ENCODE measurements at places on chromosomes 7 and 10.

DNA sequence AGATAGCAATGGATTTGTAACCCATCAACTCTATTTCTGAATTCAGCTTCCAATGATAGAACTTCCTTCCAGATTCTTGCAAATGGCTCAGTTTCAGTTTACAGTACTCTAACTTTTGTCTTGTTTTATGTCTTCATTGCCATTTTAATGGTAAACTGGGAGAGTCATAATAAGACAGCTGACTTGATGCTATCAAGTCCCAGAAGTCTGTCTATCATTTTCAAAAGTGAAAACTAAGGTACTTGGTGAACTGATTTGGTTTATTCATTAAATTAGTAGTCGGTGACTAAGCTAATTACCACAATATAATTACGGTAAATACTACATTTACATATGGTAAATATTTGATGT lies 25.0 kb downstream of the RTKN2 start:
- DNase-seq: no peak

DNA sequence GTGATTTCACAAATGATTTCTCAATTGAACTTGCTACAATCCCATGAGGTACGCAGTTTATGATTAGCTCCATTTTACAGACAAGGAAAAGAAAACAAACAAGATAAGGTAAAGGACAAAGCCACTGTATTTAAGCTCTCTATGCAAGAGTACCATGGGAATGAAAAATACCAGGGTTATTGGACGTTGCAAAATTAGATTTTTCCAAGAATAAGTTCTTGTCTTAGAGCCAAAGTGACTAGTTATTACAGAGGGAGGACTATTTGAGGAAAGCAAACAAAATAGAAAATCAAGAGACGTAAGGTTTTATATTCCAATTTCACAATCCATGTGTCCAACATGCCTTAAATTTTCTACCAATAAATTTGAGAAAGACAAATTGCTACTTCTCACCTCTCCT lies 97.9 kb upstream of the PTN start:
- no peak for DNase-seq

DNA sequence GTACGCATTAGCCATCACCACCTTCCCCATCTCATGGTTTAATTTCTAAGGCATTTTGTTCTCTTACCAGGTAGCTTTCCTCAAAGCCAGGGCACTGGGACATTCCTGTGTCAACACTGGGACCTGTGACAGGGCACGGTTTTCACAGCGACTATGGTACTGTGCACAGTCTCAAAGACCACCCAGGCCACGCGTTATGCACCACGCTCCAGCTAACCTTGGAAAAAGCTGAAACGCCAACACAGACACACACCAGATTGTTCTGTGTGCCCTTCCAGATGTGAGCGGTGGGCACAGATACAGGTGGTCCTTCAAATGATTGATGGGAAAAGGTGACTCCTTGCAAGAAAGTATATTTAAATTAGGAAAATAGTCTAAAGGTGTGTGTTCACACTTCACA lies 337.3 kb downstream of the WDR37 start:
- DNase-seq: no peak

DNA sequence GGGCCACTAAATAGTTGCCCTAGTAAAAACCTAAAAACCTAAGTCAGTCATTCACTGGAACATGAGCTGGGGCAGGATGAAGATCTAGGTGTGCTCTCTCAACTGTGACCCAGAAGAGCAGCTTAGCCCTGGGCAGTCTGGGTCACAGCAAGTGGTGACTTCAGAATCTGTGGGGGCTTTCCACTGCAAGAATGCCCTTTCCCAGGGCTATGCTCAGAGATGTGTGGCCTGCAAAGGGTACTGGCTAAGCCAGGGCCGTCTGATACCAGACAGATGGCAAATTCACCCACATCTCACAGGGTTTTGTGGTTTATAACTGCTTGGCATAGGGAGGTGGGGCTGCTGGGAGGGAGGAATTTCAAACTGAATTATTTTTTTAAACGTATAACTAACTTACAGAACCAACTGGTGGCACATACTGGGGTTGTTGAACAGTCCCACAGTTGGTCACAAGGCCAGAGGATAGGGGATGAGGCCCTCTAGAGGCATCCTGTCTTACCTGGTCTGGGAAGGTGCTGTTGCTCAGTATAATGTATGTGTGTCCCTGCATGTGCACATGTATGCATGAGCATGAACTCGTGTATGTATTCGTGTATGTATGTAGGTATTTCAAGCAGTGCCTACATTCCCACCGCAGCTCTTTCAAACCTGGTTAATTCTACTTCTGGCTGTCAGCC lies 63.2 kb downstream of the PRPF18 start:
- DNase-seq: no peak

DNA sequence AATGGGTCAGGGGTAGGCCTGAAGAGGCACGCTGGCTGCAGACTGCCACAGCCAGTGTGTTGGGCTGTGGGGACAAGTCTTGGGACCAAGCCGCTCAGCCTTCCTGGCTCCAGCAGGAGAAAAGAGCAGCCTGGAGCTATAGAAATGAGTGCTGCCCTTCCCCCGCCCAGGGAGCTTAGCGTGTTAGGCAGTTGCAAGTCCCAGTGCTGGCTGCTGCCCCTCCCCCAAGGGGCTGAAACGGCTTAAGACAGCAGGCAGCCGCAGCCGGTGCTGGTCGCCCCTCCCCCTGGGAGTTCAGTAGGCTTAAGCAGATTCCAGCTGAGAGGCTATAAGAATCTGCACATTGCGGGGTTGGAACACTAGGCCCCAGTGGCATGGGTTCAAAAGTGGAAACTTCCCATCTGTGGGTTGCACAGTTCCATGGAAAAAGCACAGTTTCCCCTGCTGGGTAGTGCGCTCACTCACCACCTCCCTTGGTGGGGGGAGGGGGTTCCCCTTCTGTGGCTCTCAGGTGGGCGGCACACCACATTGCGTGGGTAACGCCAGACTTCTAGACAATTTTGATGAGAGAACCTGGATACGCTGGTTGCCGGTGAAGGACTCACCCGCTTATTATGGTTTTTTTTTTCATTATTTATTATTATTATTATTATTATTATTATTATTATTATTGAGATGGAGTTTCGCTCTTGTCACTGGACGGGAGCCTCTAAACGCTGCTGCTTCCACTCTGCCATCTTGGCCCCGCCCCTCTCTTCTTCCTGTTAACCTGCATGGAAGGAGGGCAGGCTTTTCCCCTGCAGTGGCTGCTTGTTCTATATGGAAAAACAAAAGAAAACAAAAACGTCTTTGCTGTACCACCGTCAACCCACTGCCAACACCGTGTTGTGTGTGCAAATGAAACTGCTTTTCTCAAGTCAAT lies 151.1 kb downstream of the CXCL12 start:
- no peak for DNase-seq

DNA sequence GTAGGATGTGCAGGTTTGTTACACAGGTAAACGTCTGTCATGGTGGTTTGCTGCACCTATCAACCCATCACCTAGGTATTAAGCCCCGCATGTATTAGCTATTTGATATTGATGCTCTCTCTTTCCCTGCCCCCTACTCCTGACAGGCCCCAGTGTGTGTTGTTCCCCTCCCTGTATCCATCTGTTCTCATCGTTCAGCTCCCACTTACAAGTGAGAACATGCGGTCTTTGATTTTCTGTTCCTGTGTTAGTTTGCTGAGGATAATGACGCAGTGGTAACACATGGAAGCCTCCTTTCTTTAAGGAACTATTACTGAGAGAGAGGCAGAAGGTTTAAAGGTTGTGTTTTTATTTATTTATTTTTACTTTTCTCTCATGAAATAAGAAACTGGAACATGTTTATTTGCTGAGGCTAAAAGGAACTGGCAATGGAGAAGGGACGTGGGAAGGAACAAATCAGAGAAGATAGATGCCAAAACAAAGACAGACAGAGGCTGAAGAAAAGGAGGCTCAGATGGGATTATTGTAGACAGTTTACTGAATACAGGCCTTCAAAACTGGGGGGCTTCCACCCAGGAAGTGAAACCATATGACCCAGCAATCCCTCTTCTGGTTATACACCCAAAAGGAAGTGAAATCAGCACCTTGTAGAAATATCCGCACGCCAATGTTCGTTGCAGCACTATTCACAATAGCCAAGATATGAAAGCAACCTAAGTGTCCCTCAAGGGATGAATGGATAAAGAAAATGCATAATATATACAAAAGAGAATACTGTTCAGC lies 556.3 kb downstream of the GRM8 start:
- no peak for DNase-seq

DNA sequence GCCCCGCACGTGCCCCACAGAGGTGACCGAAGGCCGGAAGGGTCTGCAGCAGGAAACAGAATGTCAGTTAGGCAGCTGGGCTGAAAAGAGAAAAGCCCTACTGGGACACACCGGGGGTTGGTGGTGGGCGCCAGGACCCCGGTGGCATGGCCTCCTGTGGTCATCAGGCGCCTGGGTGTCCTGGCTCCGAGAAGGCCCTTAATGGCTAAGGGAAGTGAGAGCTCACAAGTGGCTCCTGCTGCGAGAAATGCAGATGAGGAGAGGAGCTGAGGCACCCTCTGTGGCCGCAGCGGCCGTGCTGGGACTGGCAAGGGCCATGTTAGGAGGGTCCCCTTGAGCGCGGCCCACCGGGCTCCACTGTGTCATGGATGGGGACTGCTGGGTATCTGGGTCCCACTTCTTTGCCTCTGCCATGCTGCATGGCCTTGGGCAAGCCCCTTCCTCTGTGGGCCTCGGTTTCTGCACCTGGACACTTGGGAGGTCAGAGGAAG lies 79.2 kb upstream of the GNA12 start:
- DNase-seq: no peak

GRCh38 chr10:129905553-129905952 lies 58.5 kb downstream of the EBF3 start:
- no peak for DNase-seq

DNA sequence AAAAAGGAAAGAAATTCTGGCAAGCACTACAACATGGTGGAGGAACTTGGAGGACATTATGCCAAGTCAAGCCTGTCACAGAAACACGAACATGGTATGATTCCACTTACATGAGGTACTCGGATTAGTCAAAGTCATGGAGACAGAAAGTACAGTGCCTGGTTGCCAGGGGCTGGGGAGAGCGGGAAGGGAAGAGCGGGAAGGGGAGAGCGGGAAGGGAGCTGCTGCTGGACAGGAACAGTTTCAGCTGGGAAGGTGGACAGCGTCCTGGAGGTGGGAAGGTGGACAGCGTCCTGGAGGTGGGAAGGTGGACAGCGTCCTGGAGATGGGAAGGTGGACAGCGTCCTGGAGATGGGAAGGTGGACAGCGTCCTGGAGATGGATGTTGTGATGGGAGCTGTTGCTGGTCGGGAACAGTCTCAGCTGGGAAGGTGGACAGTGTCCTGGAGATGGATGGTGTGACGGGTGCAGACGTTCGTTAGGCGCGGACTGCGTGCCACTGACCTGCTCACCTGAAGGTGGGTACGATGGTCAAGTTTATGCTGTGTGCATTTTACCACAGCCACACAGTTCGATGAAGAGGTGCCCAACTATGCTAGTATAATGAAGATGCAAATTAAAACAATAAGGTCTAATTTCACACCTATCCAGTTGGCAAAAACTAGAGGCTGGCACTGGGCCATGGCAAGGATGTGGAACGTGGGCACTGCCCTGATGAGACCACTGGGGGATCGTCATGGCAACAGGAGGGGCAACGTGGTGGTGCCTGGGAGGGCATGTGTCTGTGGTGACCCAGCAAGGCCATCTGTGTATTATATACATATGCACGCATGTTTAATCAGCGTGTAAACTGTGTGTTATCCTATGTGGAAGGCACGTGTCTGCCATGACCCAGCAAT lies 103.8 kb downstream of the NKX6-2 start:
- no peak for DNase-seq

GRCh38 chr7:19203686-19204085 lies 58.5 kb upstream of the FERD3L start:
- DNase-seq: no peak

- no peak for DNase-seq
Measured at GRCh38 chr10:10612151-10612550, 405.5 kb upstream of the CELF2 start.

GRCh38 chr7:25771491-25771890 lies 380.5 kb upstream of the NFE2L3 start:
- no peak for DNase-seq

DNA sequence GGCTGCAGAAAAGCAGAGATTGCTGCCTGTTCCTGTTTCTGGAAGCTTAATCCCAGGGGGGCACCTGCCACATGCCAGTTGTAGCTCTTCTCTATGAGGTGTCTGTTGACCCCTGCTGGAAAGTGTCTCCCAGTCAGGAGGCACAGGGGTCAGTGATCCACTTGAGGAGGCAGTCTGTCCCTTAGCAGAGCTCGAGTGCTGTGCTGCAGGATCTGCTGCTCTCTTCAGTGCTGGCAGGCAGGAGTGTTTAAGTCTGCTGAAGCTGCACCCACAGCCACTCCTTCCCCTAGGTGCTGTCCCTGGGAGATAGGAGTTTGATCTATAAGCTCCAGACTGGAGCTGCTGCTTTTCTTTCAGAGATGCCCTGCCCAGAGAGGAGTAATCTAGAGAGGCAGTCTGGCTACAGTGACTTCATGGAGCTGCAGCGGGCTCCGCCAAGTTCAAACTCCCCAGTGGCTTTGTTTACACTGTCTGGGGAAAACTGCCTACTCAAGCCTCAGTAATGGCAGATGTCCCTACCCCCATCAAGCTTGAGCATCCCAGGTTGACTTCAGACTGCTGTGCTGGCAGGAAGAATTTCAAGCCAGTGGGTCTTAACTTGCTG lies 57.6 kb upstream of the CROT start:
- DNase-seq: no peak

DNA sequence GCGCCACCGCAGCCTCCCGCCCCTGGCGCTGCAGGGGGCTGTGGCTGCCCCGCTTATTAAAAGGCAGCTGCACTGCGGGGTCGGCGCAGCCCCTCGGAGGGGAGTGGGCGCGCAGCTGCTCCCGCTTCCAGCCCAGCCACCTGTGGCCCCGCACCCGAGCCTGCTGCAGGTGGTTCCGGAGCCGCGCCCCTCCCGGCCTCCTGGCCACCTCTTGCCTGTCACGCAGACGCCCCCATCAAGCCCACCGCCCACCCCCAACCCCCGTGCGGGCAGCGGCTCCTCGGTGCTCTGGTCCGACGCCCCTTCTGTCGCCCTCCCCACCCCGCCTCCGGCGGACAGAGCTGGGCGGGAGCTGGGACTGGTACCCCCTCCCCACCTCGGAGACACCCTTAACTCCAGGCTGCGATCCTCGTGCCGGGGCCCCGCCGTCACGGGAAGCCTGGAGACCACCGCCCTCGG lies 549 bp downstream of the CALY start:
- DNase-seq: no peak

DNA sequence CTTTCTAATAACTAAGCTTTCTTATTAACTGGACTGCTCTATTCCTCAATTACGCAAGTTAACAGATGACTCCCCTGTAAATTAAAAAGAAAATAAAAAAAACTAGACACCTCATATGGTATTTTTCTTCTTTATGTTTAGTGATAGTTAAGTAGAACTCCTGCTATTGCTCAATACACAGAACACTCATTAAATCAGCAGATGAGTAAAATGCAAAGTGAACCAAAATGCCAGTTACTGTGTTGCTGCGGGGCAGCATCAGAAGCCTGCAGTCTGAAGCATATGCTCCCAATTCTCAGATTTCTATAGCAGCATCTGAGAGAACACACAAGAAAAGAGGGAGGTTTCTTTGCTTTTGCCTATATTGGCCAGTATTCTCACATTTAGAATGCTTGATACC lies 28.4 kb downstream of the CDK6 start:
- no peak for DNase-seq

GRCh38 chr7:34128762-34129161 lies 223.4 kb downstream of the BMPER start:
- DNase-seq: no peak

GRCh38 chr10:113644185-113645120 lies 19.4 kb downstream of the NRAP start:
- DNase-seq: no peak

Data from stimulated activated CD8-positive, alpha-beta memory T cell treated with anti-CD3 and anti-CD28 coated beads, Interleukin-7, amount 100 ng/mL, for 1 hour (primary cell).